ENCODE measurements at places on chromosomes 13 and 19.

GRCh38 chr13:94433055-94433961 lies 46.2 kb downstream of the DCT start:
- DNase-seq = peak; percentile 47

- DNase-seq = no peak
Measured at GRCh38 chr19:14718522-14719116, 28.8 kb downstream of the ZNF333 start.

- peak; percentile 83 for DNase-seq
Measured at GRCh38 chr19:39428283-39429112, 7.3 kb downstream of the RPS16 start.

- no peak for DNase-seq
Measured at GRCh38 chr19:13031917-13032623, 36.8 kb downstream of the NFIX start.

DNA sequence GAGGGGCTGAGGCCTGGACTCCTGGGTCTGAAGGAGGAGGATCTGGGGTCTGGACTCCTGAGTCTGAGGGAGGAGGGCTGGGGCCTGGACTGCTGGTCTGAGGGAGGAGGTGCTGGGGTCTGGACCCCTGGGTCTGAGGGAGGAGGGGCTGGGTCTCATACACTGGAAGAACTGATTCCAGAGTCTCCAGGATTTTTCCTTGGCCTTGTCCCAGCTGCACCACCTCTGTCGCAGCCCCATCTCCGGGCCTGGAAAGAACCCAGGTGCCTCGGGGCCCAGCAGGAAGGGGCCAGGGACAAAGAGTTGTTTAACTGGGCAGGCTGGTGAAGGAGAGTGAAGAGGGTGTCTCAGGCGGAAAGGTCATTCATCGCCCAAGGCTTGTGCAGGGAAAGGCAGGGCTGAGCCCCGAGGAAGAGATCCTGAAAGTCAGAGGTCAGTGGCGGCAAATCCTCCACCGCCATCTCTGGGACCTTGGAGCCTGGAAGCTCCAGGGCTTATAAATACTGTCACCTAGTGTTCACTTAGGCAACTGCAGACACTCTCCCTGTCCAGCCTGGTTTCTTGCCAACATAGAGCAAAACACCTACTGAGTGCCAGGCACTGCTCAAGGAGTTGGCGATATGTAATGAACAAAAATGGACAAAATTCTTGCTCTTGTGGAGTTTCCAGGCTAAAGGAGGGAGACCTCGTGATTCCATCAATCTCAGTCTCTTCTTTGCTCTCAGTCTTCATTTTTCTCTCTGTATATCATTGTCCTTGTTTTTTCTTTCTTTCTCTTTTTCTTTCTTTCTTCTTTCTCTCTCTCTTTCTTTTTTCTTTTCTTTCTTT lies 4.4 kb upstream of the KCNN4 start:
- peak; percentile 60 for DNase-seq

- DNase-seq = no peak
Measured at GRCh38 chr13:76939215-76939614, 9.1 kb upstream of the ACOD1 start.

GRCh38 chr13:97809576-97809975 lies 143.9 kb upstream of the IPO5 start:
- DNase-seq = no peak

- no peak for DNase-seq
Measured at GRCh38 chr13:76879883-76880270, 6.3 kb downstream of the KCTD12 start.

DNA sequence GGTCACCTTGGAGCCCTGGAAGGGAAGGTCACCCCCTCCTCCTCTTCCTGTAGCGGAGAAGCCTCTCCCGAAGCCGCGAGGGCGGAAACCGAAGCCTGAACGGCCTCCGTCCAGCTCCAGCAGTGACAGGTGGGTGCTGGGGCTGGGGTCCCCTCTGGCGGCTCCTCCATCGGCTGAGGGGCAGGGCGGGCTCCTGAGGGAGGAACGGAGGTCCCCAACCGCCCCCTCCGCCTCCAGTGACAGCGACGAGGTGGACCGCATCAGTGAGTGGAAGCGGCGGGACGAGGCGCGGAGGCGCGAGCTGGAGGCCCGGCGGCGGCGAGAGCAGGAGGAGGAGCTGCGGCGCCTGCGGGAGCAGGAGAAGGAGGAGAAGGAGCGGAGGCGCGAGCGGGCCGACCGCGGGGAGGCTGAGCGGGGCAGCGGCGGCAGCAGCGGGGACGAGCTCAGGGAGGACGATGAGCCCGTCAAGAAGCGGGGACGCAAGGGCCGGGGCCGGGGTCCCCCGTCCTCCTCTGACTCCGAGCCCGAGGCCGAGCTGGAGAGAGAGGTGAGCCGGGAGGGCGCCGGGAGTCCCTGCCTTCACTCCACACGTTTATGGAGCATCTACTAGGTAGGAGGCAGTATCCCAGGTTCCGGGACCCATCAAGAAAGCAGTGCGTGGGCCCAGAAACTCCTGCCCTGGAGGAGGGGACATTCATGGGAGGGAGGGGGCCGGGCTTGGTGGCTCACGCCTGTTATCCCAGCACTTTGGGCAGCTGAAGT lies 22.0 kb downstream of the HDGFL2 start:
- DNase-seq = no peak

DNA sequence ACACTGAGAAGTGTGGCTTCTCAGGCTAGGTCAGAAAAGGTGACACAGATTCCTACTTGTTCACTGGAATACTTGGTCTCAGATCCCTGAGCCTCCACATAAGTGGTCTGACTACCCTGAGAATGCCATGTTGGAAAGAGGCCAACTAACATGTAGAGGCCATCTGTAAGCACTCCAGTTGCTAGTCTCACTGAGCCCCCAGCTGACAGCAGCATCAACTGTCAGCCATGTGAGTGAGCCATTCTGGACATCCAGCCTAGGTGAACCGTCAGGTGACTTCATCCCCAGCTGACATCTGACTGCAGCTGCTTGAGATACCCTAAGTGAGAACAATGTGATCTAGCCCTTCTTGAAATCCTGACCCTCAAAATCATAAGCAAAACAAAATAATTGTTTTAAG lies 18.1 kb upstream of the ARL11 start:
- DNase-seq = no peak

GRCh38 chr13:28316836-28317235 lies 178.1 kb downstream of the FLT1 start:
- DNase-seq = no peak

GRCh38 chr13:94243551-94243950 lies 235.9 kb downstream of the DCT start:
- no peak for DNase-seq

DNA sequence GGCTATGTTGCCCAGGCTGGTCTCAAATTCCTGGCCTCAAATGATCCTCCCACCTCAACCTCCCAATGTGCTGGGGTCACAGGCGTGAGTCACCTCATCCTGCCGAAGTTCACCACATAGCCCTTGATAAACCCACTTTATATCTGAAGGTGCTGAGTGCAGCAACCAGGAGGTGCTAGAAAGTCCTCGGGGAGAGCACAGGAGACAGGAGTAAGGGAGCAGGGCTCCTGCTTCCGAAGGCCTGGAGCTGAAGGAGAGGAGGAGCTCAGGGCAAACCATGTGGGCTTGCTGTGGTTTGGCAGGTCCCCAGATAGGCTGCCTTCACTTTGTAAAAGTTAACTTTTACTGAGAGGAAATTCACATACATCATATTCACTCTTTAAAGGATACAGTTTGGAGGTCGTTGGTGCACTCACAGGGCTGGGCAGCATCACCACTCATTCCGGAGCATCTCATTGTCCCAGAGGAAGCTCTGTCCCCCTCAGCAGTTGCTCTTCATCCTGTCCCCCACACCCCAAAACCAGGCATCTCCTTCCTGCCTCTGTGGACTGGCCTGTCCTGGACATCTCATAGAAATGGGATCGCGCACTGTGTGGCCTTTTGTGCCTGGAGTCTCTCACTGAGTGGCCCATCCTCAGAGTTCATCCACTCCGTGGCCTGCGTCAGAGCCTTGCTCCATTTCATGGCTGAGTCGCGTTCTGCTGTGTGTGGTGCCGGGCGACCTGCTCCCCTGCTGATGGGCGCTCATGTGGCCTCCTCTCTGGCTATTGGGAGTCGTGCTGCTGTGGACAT lies 49.5 kb downstream of the KDM4B start:
- DNase-seq = no peak

GRCh38 chr13:102286326-102286725 lies 115.5 kb downstream of the FGF14 start:
- no peak for DNase-seq

- no peak for DNase-seq
Measured at GRCh38 chr19:2454962-2455850, 1.6 kb downstream of the LMNB2 start.

GRCh38 chr19:51368366-51369282 lies at the start of gene CLDND2:
Gene CLDND2, minus strand, starts transcription at chr19:51369003. Its CDS starts 426 bp downstream, at chr19:51368577.
- peak; percentile 36 for DNase-seq

DNA sequence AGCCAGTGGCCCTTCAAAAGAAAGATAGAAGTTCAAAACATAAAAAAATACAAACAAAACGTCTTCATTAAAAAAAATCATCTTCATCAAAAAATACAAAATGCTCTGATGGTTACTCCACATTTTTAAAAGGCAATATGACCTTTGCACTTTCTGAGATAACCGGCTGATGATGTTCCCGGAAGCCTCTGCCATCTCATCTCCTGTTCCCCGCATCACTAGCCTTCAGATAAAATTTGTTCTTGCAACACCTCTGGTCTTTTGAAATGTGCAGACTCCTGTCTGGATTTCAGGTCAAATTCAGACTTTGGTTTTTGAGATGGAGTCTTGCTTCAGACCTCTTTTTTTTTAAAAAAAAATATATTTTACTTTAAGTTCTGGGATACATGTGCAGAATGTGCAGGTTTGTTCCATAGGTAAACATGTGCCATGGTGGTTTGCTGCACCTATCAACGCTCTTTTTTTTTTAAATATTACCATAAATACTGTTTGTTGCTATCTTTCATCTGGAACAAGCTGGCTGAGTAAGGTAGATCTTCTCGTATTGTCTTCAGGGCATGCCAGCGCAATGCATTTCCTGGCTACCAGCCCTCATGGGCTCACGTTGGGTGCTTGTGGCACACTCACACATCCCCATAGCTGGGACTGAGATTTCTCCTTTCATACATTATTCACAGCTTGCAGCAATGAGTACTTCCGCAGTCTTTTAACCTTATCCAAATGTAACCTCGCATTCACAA lies 418.9 kb upstream of the ARGLU1 start:
- no peak for DNase-seq

- DNase-seq = no peak
Measured at GRCh38 chr19:58007285-58007684, 4.7 kb upstream of the ZNF606 start.

DNA sequence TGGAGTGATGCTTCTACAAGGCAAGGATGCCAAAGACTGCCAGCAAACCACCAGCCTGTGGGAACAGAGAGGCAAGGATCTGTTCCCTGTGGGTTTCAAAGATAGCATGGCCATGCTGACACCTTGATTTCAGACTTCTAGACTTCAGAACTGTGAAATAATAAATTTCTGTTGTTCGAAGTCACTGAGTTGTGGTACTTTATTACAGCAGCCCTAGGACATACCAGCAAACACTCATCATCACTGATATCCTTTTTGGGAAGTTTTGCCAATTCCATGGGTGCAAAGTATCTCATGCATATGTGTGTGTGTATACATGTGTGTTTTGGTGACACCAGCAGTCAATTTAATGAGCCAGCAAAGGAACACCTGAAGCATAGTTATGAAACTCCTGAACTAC lies 21.0 kb downstream of the LMO7 start:
- no peak for DNase-seq
